Activated CD8-positive, alpha-beta T cell treated with anti-CD3 and anti-CD28 coated beads, Interleukin-2, amount 10 ng/mL, durations not matched to agents 7 days and 5 days (primary cell): ENCODE measurements at places on chromosomes 16 and 17.

DNA sequence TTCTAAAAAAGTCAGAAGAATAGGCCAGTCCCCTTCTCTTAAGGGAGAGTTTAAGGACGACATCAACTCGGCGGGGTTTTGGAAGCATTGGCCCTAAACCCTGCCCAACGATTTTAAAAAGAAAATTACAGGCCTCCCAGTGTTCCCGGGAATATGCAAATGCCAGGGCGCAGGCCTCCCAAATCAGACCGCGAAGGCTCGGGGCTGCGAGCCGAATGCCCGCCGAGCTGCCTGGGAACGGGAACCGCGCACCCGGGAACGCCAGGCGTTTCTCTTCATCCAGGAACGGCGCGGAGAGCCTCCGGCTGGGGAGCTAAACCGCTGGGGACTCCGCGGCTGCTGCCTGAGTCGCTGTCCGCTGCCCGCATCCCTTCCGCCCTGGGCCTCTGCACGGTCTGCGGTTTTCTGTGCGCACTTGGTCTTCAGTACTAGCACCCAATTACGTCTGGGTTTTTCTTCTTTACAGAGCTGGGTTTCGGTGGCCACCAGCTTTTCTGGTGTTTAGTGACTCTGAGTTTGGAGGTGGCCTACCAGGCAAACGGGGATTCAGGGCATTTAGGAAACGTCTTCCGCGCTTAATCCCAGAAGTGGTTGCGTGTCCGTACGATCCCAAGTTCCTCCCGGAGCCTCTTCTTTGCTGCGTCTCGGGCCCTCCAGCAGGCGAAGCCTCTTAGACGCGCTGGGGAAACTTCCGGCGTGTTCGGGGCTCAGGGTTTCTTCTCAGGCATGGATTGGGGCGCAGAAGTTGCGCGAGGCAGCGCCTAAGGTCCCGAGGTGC is 5.7 kb downstream of the IRX5 start:
- no peak for DNase-seq

DNA sequence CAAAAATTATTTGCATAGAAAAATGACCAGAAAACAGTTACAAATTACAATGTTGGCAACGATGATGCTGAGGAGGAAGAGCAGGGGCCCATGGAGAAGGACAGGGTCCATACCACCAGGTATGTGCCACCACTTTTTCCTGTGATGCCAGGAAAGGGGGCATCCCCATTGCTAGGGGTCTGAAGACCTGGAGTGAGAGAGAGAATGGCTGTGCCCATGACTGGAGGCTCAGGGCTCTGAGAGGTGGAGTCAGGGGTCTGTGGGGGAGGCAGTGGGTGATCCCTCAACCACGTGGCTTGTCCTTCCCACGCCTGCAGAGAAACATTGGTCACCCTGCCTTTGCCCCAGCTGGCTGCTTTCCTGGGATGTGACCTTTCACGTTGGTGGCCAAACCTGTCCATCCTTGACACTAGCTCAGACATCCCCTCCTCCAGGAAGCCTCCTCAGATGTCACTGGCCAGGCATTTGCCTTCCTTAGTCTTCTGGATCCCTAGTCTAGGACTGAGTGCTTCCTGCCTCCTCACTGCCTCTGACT is 51.4 kb downstream of the SOCS1 start:
- no peak for DNase-seq

DNA sequence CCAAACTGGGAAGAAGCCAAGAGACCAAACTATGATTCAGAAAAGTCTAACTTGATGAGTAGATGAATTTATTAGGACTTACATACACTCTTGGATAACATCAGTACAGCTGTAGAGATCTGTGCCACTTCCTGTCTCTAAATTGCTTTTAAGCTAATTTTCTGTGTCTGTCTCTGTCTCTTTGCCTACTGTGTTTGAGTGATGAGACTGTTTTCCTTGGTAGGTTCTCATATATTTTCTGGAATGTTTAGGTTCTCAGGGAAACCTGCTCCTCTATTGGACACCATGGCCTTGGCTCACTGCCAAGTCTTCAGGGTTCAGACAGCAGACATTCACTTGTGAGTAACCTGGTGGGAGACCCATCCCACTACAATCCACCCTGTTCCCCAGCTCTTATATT is 103.5 kb upstream of the KIF2B start:
- no peak for DNase-seq

DNA sequence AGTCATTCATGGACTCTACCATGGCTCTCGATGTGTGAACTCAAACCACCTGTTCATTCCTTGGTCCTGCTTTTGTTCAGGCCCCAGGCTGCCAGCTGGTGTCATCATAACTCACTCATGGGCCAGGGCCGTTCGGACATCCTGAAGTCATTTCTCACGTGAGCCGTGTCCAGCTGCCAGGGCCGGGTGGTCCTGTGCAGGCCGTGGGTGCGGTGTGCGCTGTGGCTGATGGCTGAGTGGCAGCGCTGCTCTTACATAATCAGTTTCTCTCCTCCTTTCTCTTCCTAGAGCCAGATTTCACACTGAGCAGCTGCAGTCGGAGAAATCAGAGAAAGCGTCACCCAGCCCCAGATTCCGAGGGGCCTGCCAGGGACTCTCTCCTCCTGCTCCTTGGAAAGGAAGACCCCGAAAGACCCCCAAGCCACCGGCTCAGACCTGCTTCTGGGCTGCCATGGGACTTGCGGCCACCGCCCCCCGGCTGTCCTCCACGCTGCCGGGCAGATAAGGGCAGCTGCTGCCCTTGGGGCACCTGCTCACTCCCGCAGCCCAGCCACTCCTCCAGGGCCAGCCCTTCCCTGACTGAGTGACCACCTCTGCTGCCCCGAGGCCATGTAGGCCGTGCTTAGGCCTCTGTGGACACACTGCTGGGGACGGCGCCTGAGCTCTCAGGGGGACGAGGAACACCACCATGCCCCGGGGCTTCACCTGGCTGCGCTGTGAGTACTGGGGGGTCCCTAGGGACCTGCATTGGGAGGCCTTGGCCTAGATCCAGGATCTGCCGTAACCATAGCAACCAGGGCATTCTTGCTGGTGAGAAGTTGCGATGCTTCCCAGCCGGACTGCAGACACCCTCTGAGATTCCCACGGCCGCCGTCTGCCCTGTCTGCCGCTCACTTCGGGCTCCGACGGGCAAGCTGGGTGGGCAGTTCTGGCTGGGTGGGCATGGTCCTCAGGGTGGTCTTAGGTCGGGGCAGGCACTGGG is at the start of gene IL34:
Gene IL34 (plus strand): TSS at position 300 of the 982 bp plus-strand sequence. CDS start 389 bp downstream, at position 689.
- DNase-seq: no peak

GRCh38 chr17:81031566-81032550 is 3.1 kb upstream of the BAIAP2 start:
- no peak for DNase-seq

DNA sequence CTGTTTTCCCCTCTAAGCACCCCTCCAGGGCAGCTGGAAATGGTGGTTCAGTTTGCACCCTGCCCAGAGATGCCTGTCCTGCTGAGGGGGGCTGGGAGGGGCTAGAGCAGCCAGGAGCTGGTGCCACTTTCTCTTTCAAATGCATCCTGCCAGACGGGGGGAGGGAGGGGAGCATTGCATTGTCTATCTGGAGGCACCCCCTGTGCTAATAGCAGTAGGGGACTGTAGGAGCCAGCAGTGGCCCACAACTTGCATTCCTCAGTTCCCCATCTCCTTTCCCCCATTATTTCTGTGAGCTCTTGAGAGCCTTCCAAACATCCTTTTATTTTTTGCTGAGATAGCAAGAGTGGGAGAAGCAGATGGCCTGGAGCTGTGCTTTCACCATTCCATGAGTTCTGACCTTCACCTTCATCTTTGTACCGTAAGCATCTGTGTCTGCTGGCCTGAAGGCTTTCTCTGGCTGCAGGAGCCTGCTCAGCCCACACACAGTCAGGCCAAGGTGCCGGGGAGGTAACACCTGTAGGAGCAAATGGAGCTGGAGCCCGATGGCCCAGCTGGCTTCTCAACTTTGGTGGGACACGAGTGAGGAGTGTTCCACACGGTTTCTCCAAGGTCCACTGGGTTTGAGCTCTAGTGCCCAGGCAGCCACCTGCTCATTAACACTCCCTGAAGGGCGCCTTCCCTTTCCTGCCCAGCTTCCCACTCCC is 5.2 kb downstream of the WFDC1 start:
- DNase-seq: no peak

DNA sequence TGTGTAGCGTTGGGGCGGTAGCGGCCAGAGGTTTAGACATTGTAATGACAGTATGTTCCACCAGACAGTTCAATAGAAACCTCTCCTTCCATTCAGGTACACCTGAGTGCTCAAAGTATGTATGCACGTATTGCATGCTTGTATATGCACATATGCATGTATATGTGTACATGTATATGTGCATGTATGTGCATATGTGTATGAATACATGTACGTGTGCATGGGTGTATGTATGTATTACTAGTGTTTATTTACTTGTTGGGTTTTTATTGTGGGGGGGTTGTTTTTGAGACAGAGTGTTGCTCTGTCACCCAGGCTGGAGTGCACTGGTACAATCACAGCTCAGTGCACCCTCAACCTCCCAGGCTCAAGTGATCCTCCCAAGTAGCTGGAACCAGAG is 30.0 kb downstream of the BCO1 start:
- DNase-seq: no peak

- DNase-seq: no peak
Observed at GRCh38 chr17:65666876-65667321, 105.5 kb upstream of the AXIN2 start.

DNA sequence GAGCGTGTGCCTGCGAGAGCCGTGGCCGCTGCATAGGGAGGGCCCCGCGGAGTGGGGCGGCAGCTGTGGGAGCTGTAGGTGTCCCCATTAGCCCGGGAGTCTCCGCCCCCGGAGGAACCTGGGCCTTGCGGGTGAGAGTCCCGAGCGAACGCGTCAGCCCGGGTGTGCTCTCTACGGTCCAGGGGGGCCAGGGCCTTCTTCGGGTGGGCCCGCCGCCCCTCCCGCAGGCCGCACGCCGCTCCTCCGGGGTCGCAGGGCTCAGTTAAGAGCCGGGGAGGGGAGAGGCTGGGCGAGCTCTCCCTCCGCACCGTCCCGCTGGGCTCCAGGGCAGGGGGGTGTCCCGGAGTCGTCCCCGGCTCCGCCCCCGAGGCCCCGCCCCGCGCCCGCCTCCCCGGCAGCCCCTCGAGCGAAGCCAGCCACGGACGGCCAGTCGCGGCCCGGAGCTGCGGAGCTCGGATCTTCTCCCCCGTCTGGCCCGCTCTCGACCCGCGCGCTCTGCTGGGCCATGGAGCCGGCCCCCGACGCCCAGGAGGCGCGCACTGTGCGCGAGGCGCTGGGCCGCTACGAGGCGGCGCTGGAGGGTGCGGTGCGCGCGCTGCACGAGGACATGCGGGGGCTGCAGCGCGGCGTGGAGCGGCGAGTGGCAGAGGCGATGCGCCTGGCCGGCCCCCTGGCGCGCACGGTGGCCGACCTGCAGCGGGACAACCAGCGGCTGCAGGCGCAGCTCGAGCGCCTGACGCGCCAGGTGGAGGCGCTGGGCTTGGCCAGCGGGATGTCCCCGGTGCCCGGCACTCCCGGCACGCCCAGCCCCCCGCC is at the start of gene SMTNL2:
Gene SMTNL2 (plus strand): TSS at position 429 of the 816 bp plus-strand sequence. CDS start 77 bp downstream, at position 506.
- no peak for DNase-seq

GRCh38 chr16:57593021-57593420 is 35.4 kb upstream of the ADGRG1 start:
- DNase-seq: peak; percentile 58

DNA sequence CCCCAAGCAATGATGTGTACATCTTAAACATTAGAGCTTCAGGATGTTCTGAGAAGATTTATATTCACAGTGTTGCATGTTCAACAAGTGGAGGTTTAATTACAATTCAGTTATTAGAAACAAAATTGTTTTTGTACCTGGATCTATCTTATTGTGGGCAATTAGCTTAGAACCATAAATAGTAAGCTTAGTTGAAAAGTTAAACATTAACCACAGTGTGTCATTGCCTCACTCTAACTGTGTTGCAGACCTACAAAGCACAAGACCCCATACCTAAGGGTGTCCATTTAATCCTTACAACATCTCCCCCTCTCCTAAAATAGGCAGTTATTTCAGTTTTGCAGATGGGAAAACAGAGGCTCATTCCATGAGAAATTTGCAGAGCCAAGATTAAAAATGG is 632.0 kb upstream of the SOX9 start:
- DNase-seq: no peak

DNA sequence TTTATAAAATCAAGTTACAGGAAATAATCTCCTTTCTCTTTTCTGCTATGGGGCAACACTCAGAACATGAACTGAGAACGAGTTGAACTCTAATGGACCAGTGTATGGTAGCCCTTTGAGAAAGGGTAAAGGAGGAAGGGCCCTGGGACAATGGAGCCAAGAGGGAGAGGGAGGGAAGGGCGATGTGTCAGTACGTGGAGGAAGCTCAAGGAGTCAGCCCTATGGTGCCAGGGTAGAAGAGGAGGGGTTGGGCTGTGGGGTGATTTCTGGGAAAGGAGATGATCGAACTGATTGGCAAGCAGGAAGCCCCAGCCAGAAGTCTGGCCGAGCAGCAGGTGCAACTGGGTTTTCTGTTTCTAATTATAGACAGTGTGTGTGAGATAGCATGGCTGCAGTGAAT is 4.3 kb upstream of the WIPI1 start:
- peak; percentile 76 for DNase-seq

DNA sequence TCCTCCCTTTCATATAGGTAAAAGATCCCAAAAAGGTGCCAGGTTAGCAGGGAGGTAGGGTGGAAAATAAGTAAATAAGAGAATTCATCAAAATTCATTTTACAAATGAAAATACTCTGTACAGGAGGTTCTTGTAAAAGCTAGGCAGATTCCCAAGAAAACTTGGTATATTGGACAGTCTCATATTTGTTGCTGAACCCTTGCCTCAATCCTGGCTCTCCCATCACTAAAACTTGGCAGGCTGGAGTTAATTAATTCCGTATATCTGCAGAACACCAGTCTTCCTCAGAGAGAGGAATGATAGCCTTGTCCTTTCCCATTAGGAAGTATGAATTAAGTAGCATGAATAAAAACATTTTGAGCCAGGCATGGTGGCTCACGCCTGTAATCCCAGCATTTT is 66.2 kb upstream of the MTMR4 start:
- DNase-seq: no peak

- no peak for DNase-seq
Observed at GRCh38 chr17:70668276-70668937, 499.1 kb downstream of the KCNJ2 start.

GRCh38 chr16:74862743-74863244 is 88.2 kb upstream of the FA2H start:
- no peak for DNase-seq

GRCh38 chr17:42183741-42184711 is 1.2 kb downstream of the HCRT start:
- peak; percentile 80 for DNase-seq

- no peak for DNase-seq
Observed at GRCh38 chr17:48644159-48644558, 18.0 kb upstream of the HOXB9 start.

GRCh38 chr16:50696126-50696525 is 2.7 kb downstream of the NOD2 start:
- DNase-seq: no peak

DNA sequence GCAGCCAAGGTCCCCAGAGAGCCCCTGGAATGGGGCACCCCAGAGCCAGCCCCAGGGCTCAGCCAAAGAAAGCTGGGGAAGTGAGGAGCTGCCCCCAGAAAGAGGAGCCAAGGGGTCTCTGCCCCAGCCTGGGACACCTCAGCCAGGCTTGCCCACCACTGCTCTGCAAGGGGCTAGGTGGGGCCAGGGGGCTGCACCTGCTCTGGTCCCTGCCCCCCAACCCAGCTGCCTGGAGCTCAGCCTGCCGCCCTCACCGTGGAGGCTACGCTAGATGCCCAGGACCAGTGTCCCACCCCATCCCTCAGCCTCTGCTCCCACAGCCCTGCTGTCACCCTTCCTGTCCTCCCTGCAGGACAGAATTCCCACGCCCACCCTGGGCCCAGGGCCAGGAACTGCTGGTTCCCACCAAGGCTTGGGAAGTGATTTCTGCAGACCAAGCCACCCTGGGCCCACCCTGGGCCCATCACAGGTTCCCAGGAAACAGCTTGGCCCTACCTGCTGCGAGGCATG is 28.1 kb upstream of the KRT17 start:
- no peak for DNase-seq
